GM20000 (cell line): ENCODE measurements at places on chromosomes 6 and 20.

GRCh38 chr20:57513199-57513598, 11.7 kb downstream of the CTCFL start:
- DNase-seq = no peak

GRCh38 chr20:33316958-33317357, 33.9 kb downstream of the BPIFB1 start:
- DNase-seq = no peak

DNA sequence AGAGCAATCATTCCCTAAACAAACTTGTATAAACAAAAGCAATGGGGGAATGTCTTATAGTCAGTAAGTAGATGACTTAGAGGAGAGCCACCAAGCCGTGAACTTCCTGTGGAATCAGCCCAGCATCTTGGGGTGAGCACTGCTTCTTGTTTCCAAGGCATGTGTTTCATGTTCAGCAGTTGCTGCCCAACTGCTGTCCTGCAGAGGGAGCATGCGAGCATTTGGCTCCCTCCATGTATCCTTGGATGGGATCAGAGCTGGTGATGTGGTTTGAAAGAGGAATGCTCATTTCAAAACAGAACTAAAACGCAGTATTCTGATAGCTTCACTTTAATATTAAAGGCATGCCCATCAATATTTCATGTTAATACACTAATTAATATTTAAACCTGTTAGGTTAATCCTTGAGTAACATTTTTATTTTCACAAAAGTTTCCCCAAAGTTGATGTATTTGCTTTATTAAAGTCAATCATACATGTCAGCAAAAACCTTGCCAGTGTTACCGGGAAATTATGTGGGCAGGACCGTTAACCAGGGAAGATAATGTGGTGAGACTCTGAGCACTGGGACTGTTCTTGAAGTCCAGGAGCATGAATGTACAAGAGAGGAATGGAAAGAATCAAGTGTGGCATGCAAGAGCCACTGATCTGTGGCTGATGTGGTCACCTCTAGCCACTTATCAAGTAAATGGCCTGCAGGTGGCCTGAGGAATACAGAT, 172.1 kb upstream of the GGTLC1 start:
- DNase-seq = no peak

DNA sequence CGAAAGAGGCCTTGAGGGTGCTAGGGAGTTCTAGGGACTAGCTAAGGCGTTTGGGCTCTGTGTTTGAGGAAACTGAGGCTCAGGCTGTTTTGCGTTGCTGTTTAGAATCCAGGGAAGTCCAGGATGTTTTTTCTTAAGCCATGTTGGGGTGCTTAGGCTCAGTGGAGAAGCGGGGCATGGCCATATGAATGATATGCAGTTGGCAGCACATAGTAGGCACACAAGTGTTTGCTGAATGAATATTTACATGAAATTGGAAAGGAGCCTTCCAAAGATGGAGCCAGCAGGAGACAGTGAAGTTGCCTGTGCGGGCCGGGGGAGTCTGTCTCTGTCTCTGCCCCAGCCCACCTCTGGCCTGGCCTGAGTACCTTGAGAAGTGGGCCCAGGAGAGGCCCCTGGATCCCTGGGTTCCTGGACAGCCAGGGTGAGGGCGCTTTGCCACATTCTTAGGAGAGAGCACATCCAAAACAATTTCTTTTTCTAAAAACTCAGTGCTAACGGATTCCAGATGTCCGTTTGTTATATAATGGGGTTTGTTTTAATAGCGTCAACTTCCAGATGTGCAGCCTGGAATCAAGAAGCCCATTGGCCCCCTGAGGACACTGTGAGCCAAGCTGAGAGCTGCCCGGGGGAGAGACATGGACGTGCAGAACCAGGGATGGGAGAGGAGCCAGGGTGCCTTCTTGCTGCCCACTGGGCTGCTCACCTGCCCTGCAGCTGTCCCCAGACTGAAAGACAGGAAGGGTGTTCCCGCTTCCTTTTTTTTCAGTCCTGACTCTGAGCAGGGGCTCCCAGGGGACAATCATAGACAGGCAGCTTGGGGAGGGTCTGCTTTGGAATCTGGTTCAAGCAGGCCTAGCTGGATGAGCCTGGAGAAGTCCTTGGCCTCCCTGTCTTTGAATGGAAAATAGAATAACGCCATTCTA, 20.1 kb upstream of the EMILIN3 start:
- DNase-seq = no peak

GRCh38 chr6:99514089-99514488, 1.1 kb downstream of the USP45 start:
- DNase-seq = no peak

GRCh38 chr6:158552796-158553138, 7.1 kb upstream of the TMEM181 start:
- no peak for DNase-seq

- DNase-seq = no peak
Observed at GRCh38 chr6:36692861-36693702, 4.5 kb upstream of the RAB44 start.

GRCh38 chr6:53476964-53477363, 67.9 kb downstream of the GCLC start:
- DNase-seq = no peak

GRCh38 chr6:169240591-169241390, 12.9 kb downstream of the THBS2 start:
- no peak for DNase-seq

DNA sequence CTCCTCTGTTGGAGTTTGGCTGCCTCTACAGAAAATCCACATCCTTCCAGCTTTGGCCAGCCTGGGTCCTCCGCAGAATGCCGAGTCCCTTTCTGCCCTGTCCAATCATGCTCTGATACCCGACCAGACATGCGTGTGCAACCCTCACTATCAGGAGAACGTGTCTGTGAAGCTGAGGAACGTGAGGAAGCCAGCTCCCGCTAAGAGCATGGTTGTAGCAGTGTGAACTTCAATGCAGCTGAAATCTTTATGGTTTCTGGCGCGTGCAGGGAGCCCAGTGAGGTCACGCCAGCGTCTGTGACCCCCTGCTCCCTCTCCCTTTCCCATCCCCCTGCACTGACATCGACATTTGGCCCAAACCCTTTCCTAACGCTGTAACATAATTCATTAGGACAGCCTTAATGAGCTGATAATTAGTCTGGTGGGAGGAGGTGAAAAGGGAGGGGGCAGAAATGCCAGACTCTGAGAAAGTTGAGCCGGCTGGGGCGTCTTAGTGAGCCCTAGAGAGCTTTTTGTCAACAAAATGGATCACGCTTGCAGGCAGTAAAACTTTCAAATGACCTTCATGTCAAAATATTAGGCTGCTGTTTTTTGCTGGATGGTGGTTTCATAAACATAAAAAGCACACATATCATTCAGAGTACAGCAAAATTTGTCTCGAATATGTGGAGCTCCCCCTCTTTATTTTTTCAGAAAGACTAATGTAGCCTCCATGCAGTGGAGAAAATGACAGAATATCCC, 423.3 kb downstream of the QKI start:
- DNase-seq = no peak

- no peak for DNase-seq
Observed at GRCh38 chr6:56664029-56664428, 21.3 kb upstream of the DST start.

DNA sequence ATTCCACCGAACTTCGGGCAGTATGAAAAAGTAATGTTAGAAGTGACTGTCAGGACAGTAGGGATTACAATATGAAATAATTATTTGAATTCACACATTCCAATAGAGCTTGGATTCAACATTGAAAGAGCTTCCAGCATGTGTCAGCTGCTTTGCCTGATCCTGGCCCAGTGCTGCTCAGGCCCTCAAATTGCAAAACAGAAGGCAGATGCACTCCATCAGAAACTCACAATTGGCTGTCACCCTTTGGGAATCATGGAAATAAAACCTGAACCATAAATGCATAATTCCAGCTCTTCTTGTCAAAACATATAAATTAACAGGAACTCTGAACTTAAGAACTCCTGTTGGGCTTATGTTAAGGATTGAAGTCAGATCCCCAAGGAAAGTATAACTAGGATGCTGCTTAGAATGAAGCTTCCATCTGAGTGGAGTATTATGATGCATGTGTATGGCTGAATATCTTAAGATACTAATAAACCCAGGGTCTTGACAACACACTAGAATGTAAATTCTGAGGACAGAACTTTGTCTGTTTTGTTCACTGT, 1.8 kb upstream of the NDUFAF4 start:
- DNase-seq = no peak

DNA sequence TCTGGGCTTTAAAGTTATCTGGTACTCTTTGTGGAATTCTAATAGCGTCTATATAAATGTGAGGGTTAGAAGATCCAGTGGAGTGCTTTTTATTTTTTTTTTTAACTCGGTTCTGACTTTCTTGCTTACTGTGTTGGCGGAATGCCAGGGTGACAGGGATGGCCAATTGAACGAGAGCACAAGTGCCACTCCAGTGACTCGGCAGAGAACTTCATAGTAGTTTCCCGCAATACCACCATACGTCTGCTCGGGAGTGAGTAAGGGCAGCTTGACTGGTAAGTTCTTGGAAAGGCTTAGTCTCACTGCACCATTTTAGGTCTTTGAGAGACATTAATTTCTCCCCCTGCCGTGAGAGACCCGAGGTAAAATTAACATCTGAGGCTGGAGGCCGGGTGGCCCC, 49.4 kb upstream of the TULP1 start:
- DNase-seq = no peak

DNA sequence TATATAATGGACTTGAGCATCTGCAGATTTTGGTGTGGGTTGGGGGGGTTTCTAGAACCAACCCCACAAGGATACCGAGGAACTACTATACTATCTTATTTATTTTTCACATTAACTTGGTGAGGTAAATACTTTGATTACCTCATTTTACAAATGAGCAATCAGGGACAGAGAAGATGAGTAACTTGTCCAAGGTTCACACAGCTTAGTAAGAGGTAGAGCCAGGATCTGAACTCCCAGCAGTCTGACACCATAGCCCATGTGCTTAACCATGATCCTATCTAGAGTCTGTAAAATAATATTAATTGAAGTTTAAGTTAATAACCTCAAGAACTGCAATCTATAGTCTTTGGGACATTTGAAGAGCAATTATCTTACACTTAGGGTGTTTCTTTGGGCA, 28.6 kb downstream of the DHX35 start:
- DNase-seq = no peak

- DNase-seq = no peak
Observed at GRCh38 chr6:25342802-25343201, 63.6 kb downstream of the CARMIL1 start.

DNA sequence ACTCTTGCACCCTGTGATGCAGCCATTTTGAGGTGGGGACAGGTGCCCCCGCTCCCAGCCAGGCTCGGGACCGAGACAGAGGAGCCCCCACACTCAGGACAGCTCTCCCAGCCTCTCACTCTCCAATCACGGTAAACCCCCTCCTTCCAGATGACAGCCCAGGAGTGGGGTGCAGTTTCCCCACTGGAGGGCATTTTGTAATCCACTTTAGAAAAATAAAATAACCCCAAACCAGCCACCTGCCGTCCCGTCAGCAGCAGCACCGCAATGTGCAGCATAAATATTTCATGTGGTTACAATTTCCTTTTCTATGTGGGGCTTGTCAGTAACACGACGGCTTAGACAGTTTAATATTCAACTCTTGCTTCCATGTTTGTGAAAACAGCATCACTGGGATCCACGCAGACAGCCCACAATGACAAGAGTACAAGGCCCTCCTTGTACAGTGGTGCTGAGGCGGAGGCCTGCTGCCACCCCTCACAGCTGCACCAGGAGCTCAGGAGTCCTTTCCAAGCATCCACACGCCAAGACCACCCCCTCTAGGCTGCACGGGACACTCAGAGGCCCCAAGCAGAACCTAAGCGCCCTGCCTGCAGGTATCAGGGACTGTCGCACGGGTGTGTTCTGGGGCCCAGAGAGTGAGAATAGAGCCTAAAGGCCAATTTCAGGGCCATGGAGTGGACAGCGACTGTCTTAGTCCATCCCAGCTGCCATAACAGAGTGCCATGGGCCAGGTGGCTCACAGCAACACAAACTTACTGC, 116.7 kb downstream of the JPH2 start:
- no peak for DNase-seq

GRCh38 chr6:3367630-3368029, 89.2 kb downstream of the SLC22A23 start:
- no peak for DNase-seq

DNA sequence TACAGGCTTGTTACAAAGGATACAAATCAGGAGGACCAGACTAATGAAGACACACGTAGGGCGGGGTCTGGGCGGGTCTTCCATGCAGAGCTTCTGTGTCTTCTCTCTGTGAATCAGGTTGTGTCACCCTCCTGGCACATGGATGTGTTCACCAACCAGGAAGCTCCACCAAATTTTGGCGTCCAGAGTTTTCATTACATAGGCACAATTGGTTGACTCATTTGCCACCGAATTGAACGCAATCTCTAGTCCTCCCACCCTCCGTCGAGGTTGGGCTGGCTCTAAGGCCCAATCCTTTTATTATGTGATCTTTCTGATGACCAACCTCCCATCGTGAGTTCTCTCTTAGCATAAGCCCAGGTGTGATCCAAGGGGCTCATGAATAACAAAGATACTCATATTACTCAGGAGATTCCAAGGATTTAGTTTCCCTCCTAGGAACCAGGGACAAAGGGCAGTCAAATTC, 36.3 kb upstream of the DDR1 start:
- DNase-seq = no peak

- no peak for DNase-seq
Observed at GRCh38 chr6:56734335-56734734, 91.6 kb upstream of the DST start.

GRCh38 chr6:113447088-113447831, 409.9 kb upstream of the MARCKS start:
- DNase-seq = no peak

- DNase-seq = peak; percentile 61
Observed at GRCh38 chr20:5100684-5101347, 18.9 kb downstream of the PCNA start.

DNA sequence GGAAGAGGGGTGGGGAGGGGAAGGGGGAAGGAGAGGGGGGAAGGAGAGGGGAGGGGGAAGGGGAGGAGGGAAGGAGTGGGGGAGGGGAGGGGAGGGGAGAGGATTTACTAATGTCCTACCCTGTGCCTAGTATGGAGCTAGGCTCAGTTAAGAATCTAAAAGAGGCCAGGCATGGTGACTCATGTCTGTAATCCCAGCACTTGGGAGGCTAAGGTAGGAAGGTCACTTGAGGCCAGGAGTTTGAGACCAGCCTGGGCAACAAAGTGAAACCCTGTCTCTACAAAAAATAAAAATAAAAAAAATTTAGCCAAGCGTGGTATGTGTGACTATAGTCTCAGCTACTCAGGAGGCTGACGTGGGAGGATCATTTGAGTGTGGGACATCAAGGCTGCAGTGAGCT, 13.0 kb downstream of the UBE2J1 start:
- no peak for DNase-seq

DNA sequence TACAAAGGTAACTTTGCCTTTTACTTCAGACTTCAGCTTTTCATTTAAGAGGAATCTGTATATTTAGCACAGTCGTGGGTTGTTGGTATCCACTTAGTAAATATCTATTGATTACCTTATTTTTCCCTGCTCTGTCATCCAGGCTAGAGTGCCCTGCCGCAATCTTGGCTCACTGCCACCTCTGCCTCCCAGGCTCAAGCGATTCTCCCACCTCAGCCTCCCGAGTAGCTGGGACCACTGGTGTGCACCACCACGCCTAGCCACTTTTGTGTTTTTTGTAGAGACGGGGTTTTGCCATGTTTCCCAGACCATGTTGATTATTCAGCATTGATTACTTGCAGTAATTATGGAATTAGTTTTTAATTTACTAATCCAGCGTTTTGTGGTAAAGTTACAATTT, 41.3 kb downstream of the MACROD2 start:
- no peak for DNase-seq
